ENCODE measurements at places on chromosomes 5 and 9. TPM values are rescaled to one million over a fixed set of nuclear protein-coding genes. Genes with fewer than 3 reads are reported as not detected.

Gene CA9
- total RNA-seq: 0.75 TPM

Gene ZMAT2
- 75.2 TPM for total RNA-seq

Gene LECT2
- not detected for total RNA-seq

Gene IL33
- total RNA-seq: not detected

Gene PLCXD3
- not detected for total RNA-seq

Gene KLHL9
- 16.0 TPM for total RNA-seq

Gene HDAC3
- 78.6 TPM for total RNA-seq

Gene FOXD4L4
- 0.27 TPM for total RNA-seq

Gene TUSC1
- not detected for total RNA-seq

Gene TMEM8B
- total RNA-seq: 3.0 TPM

Gene WDR31
- 1.9 TPM for total RNA-seq

Gene ZBTB26
- total RNA-seq: 5.4 TPM

- H3K36me3 ChIP-seq: no peaks in the 10 kb centered on the region
- H3K4me3 ChIP-seq: no peak overlapping the region
- H3K27ac ChIP-seq: no peak overlapping the region
- no peaks in the 10 kb centered on the region for H3K4me1 ChIP-seq
Observed at GRCh38 chr5:10726179-10726912, 34.7 kb downstream of the DAP start.

DNA sequence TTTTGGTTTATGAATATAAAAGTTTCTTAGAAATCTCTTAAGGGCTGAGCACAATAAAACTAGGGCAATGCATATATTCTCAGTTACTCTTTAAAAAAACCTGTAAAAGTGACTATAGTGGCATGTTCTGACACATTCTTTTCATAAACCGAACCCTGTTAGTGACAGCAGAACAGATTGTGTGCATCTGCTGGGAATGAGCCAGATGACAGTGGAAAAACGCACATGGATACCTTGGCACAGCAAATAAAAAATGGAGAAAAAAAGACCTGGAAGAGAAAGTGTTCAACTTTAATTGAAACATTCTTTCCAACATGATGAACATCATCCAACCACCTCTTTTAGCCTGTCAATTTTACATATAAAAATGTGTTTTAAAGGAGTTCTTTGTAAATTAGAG lies 12.7 kb downstream of the MEF2C start:
- H3K27ac ChIP-seq: no peak overlapping the region
- no peak for DNase-seq
- no peaks in the 10 kb centered on the region for H3K27me3 ChIP-seq
- no peak overlapping the region for H3K4me3 ChIP-seq
- H3K4me1 ChIP-seq: no peaks in the 10 kb centered on the region
- no peaks in the 10 kb centered on the region for H3K36me3 ChIP-seq

GRCh38 chr5:56640763-56641406 lies 174.5 kb upstream of the MAP3K1 start:
- H3K36me3 ChIP-seq: no peaks in the 10 kb centered on the region
- H3K27me3 ChIP-seq: no peaks in the 10 kb centered on the region

DNA sequence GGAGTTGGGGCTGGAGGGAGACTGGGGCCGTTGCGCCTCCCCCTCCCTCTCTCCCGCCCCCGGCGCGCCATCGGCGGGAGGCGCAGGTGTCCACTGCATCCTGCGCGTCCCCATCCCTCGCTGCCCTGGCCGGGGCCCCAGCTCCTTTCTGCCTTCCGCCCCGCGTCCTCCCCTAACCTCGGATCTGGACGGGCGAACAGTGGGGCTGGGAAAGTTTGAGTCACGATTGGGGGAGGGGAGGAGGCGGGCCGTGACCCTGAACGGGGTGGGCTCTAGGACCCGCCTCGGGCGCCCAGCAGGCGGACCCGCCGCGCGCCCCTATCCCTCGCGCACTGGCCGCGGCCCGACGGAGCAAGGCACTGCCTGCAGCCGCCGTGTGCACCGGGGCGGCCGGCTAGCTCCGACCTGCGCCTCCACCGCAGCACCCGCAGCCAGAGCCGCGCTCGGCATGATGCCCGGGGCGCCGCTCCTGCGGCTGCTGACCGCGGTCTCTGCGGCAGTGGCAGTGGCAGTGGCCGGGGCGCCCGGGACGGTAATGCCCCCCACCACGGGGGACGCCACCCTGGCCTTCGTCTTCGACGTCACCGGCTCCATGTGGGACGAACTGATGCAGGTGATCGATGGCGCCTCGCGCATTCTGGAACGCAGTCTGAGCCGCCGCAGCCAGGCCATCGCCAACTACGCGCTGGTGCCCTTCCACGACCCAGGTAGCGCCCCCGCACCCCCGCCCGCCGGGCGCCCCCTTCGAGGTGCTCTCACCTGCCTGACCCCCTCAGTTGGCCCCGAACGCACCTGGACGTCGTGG lies at the start of gene HMCN2:
HMCN2 (plus strand) TSS at position 330 of the 805 bp plus-strand sequence; CDS start at position 449, 119 bp downstream.
- H3K27me3 ChIP-seq: peaks cover 33% of the 10 kb centered on the region
- no peaks in the 10 kb centered on the region for H3K36me3 ChIP-seq
- no peaks in the 10 kb centered on the region for H3K4me1 ChIP-seq
- H3K4me3 ChIP-seq: no peak within 1 kb of the TSS
- no peak within 1 kb of the TSS for H3K27ac ChIP-seq
- DNase-seq: no peak

- no peaks in the 10 kb centered on the region for H3K36me3 ChIP-seq
- no peaks in the 10 kb centered on the region for H3K27me3 ChIP-seq
- peaks cover 6% of the 10 kb centered on the region for H3K4me1 ChIP-seq
- no peak overlapping the region for H3K4me3 ChIP-seq
- DNase-seq: peak; percentile 77
- no peak overlapping the region for H3K27ac ChIP-seq
Observed at GRCh38 chr9:136631038-136632000, 31.4 kb upstream of the EGFL7 start.

GRCh38 chr5:7391814-7392692 lies 3.9 kb upstream of the ADCY2 start:
- H3K27me3 ChIP-seq: peaks cover 2% of the 10 kb centered on the region
- DNase-seq: no peak
- H3K27ac ChIP-seq: no peak overlapping the region
- no peaks in the 10 kb centered on the region for H3K36me3 ChIP-seq
- H3K4me1 ChIP-seq: no peaks in the 10 kb centered on the region

GRCh38 chr9:69325409-69326212 lies 596 bp downstream of the ENTREP1 start:
- no peak for DNase-seq
- no peak overlapping the region for H3K4me3 ChIP-seq
- H3K27ac ChIP-seq: no peak overlapping the region
- H3K4me1 ChIP-seq: no peaks in the 10 kb centered on the region
- no peaks in the 10 kb centered on the region for H3K27me3 ChIP-seq
- H3K36me3 ChIP-seq: no peaks in the 10 kb centered on the region

GRCh38 chr9:77952635-77953328 lies 78.8 kb downstream of the GNAQ start:
- H3K27me3 ChIP-seq: no peaks in the 10 kb centered on the region
- DNase-seq: no peak
- no peak overlapping the region for H3K4me3 ChIP-seq
- no peak overlapping the region for H3K27ac ChIP-seq
- H3K4me1 ChIP-seq: peaks cover 16% of the 10 kb centered on the region

GRCh38 chr5:89606939-89607534 lies 724.1 kb upstream of the MEF2C start:
- H3K4me3 ChIP-seq: no peak overlapping the region
- DNase-seq: no peak
- H3K27me3 ChIP-seq: no peaks in the 10 kb centered on the region
- H3K4me1 ChIP-seq: no peaks in the 10 kb centered on the region
- no peak overlapping the region for H3K27ac ChIP-seq

DNA sequence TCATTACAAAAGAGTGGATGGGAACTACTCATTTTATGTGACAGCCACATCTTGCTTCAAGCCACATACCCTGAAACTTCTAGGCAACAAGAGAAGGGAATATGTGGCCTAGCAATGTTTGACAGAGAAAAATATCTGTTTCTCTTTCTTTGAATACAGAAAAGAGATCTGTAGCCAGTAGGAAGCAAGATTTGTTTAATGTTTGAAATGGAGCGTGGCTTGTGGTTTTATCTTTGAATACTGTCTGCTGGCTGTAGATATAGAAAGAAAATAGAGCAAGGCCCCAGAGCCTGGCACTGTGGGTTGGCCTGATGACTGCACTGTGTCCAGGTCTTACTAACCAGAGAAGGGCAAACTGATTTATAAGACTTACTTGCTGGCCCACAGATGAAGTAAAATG lies 133.8 kb downstream of the ARHGEF28 start:
- no peak overlapping the region for H3K27ac ChIP-seq
- no peak overlapping the region for H3K4me3 ChIP-seq
- peaks cover 3% of the 10 kb centered on the region for H3K27me3 ChIP-seq
- no peak for DNase-seq

DNA sequence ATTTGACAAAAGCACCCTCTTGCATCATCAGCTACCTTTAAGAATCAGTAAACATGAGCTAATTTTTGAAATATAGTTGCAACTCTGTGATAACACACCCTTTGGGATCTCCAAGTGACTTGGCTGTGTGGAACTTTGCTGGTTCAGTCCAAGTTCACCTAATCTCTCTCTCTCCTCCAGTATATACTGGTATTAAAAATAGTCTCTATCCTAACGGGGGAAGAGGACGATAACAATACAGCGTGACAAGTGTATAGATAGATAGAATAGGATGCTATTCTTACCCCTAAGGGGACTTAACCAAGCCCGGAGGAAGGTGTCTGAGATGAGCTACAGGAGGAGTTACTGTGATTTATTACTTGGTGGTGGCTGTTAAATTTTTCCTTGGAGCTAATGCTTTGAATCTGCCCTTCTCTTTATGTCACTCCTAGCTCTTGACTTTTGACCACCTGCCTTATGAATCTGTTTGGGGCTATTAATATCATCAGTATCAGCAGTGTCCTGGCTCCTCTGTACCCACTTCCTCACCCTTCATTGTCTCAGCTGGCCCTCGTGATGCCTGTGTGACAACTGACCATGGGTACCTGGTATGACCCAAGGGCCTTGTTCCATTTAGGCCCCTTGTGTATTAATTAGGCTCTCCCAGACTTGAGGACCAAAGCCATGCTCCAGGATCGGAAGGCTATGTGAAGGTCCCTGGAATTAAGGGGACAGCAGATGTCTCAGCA lies 223.9 kb downstream of the SREK1 start:
- H3K27ac ChIP-seq: no peak overlapping the region
- H3K4me1 ChIP-seq: no peaks in the 10 kb centered on the region
- H3K36me3 ChIP-seq: no peaks in the 10 kb centered on the region
- H3K4me3 ChIP-seq: no peak overlapping the region
- no peak for DNase-seq
- H3K27me3 ChIP-seq: no peaks in the 10 kb centered on the region

- no peak for DNase-seq
- H3K27ac ChIP-seq: no peak overlapping the region
- no peaks in the 10 kb centered on the region for H3K27me3 ChIP-seq
- peaks cover 65% of the 10 kb centered on the region for H3K36me3 ChIP-seq
- H3K4me3 ChIP-seq: no peak overlapping the region
- no peaks in the 10 kb centered on the region for H3K4me1 ChIP-seq
Observed at GRCh38 chr9:128629852-128630545, 26.6 kb downstream of the DYNC2I2 start.

GRCh38 chr5:73380041-73380440 lies 68.5 kb downstream of the FOXD1 start:
- no peak for DNase-seq
- no peak overlapping the region for H3K27ac ChIP-seq
- H3K4me3 ChIP-seq: no peak overlapping the region
- H3K27me3 ChIP-seq: peaks cover 55% of the 10 kb centered on the region
- no peaks in the 10 kb centered on the region for H3K36me3 ChIP-seq

DNA sequence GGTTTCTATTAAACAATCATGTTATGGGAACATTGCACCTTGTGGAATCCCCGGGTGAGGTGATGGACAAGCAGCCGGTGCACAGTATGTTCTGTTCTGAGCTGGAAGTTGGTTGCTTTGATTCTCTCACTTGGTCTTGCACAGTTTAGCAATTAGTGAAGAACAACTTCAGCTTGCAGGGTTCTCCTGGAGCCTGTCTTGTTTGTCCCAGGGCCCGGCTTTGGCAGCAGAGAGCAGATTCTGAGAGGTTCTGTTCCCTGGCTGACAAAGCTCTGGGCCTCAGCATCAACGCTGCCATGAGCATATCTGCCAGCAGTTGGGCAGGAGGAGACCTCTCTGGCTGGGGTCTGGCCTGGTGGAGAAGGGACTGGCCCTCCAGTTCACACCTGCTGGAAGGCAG lies 16.9 kb downstream of the GADD45G start:
- no peak overlapping the region for H3K27ac ChIP-seq
- H3K27me3 ChIP-seq: no peaks in the 10 kb centered on the region
- H3K4me1 ChIP-seq: no peaks in the 10 kb centered on the region
- H3K36me3 ChIP-seq: no peaks in the 10 kb centered on the region
- no peak for DNase-seq
- H3K4me3 ChIP-seq: no peak overlapping the region

- H3K4me1 ChIP-seq: peaks cover 27% of the 10 kb centered on the region
- no peak for DNase-seq
- H3K27ac ChIP-seq: no peak overlapping the region
- peaks cover 64% of the 10 kb centered on the region for H3K36me3 ChIP-seq
- no peak overlapping the region for H3K4me3 ChIP-seq
Observed at GRCh38 chr9:36208521-36209253, 18.0 kb downstream of the CLTA start.

DNA sequence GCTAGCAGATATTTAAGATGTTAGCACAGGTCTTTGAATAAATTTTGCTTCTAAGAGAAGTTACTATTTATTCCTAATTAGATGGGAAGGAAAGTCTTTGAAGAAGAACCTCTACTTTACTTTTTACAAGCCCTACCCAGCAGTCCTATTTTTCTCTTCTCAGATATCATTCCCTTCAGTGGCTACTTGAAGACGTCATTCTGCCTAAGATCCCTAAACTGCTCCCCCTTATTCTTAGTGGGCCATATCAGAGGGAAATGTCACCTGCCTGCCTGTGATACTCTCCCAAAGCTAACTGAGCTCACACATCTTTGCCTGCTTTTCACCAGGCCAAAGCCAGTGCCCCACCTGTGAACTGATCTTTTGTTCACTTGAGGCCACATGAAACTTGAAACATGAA lies 16.5 kb upstream of the TMED9 start:
- H3K4me3 ChIP-seq: no peak overlapping the region
- no peak for DNase-seq
- no peaks in the 10 kb centered on the region for H3K4me1 ChIP-seq

GRCh38 chr9:12826924-12827565 lies 52.2 kb downstream of the LURAP1L start:
- no peak for DNase-seq
- no peaks in the 10 kb centered on the region for H3K27me3 ChIP-seq
- H3K36me3 ChIP-seq: no peaks in the 10 kb centered on the region
- H3K4me1 ChIP-seq: no peaks in the 10 kb centered on the region
- no peak overlapping the region for H3K27ac ChIP-seq
- no peak overlapping the region for H3K4me3 ChIP-seq

GRCh38 chr9:127311239-127311741 lies 46.7 kb downstream of the GARNL3 start:
- no peaks in the 10 kb centered on the region for H3K27me3 ChIP-seq
- H3K4me1 ChIP-seq: no peaks in the 10 kb centered on the region
- no peak overlapping the region for H3K27ac ChIP-seq
- DNase-seq: no peak
- no peak overlapping the region for H3K4me3 ChIP-seq

- H3K27me3 ChIP-seq: no peaks in the 10 kb centered on the region
- H3K4me1 ChIP-seq: no peaks in the 10 kb centered on the region
- H3K36me3 ChIP-seq: no peaks in the 10 kb centered on the region
- no peak overlapping the region for H3K27ac ChIP-seq
Observed at GRCh38 chr5:126995689-126996088, 34.7 kb downstream of the MARCHF3 start.

All from CD8-positive, alpha-beta memory T cell (primary cell).